ENCODE measurements at places on chromosomes 4 and X.

GRCh38 chr4:103052779-103053178 is 23.8 kb downstream of the SLC9B2 start:
- no peak for DNase-seq

DNA sequence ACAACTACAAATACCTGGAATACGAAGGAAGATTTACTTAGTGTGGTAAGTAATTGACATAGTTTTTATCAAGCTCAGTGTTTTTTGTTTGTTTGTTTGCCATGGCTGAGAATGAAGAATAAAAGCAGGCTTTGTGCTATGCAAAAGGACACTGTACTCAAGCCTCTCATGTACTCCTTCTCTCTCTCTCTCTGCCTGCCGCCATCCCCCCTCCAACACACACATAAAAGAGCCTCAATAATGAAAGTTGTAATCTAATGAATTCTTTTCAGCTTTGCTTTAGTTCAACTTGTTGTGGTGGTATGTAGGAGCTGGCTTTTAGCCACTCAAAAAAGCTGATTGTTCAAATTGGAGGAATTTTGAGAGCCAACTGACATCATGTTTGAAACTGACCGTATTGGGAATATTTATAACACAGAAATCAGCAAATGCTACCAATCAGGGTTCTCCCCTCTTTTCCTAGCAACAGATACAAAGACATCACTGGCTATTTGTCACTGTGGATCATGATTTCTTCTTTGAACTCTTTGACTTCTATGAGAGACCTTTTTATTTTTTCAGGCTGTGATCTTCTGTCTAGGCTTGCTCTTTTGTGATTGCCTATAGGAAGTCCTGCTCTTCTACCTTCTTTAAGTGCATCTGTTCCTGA is 1148.8 kb downstream of the RAPGEF2 start:
- DNase-seq: no peak

GRCh38 chr4:48103483-48104139 is 30.4 kb downstream of the TXK start:
- DNase-seq: no peak

DNA sequence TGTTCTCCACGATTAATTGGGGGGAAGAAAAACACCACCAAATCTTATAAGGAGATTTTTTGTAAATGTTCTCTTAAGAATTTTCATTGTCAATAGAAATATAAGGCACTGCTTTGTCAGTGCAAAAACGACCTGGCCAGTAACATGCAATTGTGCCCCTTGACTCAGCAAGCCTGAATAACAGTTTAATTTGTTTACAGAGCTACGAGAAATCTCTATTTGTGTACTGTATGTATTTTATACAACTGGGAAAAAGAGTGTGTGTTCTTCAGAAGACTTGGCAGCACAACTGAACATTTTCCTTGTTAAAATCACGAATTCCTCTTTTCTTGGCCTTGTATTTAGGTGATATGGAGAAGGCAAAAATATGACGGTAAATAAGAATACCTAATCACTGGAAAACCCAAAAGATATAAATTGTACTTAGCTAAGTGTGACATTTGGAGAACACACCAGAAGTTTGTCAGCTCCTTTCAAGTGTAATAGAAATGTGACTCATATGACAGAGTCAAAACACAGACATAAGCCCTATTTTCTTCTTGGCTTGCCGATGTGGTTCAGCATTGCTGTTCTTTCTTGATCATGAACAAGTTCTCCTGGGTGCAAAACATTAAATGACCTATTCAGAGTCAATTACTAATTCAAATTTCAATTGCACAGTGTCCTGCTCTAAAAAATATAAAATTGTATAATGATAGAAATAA is 945.0 kb upstream of the INTU start:
- no peak for DNase-seq

DNA sequence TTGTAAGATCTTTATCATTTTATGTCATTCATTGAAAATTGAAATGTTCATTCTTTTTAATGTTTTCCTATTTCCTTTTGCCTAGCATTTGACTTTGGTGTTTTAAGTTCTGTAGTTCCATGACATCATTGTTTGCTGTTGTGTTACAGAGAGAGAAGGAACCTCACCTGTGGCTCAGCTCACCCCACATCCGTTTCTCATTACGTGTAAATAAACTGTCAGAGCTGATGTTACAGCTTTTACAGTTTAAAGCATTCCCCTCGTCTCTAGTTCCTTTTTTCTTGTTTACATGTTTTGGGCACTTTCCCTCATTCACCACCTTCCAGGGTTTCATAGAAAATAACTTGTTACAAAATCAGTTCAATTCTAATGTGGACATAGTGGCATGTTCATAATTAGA is 137.2 kb downstream of the FNIP2 start:
- DNase-seq: no peak

- no peak for DNase-seq
Observed at GRCh38 chrX:7582191-7582590, 260.8 kb upstream of the VCX start.

GRCh38 chrX:67665583-67665982 is 121.8 kb downstream of the AR start:
- no peak for DNase-seq

DNA sequence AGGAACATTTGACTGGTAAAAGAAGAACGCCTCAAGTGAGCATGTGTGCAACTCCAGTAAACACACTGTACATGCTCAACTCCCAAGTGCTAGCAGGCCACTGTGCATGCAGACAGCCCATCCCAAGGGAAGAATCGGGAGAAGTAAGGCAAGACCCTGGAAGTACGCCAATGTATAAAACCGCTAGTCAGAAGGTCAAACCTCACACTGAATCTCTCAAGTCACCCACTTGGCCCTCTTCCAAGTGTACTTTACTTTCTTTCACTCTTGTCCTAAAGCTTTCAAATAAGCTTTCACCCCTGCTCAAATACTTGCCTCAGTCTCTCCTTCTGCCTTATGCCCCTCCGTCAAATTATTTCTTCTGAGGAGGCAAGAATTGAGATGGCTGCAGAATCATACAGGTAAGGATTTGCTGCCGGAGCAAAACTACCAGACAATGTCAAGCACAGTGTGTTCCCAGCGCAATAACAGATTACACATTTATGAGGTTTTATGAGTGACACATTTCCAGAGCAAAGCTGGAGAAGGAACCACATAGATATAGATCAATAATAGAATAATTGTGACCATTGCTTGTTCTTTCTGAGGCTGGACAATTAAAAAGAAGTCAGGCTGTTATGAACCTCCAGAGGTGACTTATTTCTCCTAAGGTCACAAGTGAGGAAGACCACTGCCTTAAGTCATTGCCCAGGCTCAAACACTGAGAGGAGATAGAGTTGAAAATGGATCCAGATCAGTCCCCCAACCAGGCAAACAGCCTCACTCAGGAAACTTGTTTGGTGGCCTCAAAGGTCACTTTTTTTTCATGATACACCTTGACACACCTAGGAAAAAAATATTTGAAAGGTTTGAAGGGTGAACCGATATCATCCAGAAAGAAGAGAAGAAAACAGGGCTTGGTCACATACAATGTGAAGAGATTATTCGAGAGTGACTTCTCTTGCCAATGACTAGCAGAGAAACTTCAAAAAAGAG is 26.3 kb downstream of the CXCL1 start:
- DNase-seq: no peak

- no peak for DNase-seq
Observed at GRCh38 chr4:143587703-143588102, 74.2 kb downstream of the SMARCA5 start.

Measured in activated CD8-positive, alpha-beta memory T cell treated with anti-CD3 and anti-CD28 coated beads for 1 hour (primary cell).